ENCODE measurements at places on chromosomes 1 and 21.

GRCh38 chr1:93504247-93505033 lies 56.5 kb downstream of the FNBP1L start:
- DNase-seq: no peak

DNA sequence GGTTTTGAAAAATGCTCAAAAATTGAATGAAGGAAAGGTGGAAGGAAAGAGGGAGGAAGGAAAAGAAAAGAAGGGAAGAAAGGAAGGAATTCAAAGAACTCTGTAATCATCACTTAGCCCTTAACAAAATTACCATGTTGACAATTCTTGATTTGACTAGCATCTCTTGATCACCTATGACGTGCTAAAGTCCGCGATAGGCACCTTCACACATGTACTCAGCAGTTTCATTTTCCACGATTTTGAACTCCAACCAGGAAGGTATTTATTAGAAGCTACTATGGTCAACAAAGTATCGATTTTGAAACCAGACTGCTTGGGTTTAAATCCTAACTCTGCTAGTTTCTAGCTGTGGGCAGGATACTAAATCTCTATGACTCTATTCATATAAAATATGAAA lies 146.9 kb downstream of the DAB1 start:
- no peak for DNase-seq

DNA sequence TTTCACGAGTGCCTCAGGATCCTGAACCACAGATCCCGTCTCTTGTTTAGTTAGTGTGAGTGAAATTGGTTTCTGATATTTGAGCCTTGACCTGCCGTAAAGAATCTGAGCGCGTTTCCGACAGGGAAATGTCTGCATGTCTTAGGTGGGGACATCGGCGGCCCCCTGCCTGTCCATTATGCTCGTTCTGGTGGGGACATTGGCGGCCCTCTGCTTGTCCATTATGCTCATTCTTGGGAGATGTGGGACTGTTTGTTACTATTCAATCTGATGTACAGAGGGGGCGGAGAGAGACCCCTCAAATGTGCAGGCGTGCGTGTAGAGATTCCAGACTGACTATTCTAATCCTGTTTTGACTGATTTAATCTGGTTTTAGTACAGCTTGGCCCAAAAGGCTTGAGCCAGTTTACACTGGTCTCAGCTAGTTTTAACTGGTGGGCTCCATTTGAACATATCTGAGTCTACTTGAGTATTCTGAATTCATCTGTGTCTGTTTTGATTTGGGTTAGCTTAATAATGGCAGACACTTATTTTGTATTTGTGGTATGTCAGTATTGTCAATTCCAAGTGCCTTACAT lies 6.6 kb upstream of the TINAGL1 start:
- no peak for DNase-seq

DNA sequence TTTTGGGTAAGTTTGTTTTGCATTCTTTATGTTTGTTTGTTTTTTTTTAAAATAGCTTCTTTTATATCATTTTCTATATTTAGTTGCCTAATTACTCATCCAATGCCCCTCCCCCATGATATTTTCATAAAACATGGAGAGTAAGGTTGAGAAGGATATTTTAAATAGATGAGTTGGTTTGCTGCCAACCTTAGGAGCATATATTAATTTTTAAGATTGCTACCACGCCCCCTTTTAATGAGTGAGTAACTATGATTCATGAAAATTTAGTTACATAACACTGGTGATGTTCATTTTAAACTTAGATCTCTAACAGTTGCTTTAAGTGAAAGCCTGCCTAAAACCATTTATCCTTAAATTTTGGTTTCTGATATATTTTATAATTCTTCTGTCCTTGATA lies 18.7 kb downstream of the TMEM50A start:
- no peak for DNase-seq

GRCh38 chr1:235724730-235725129 lies 75.1 kb upstream of the GNG4 start:
- DNase-seq: peak; percentile 70

- DNase-seq: no peak
Measured at GRCh38 chr1:6599141-6599975, 3.3 kb downstream of the KLHL21 start.

DNA sequence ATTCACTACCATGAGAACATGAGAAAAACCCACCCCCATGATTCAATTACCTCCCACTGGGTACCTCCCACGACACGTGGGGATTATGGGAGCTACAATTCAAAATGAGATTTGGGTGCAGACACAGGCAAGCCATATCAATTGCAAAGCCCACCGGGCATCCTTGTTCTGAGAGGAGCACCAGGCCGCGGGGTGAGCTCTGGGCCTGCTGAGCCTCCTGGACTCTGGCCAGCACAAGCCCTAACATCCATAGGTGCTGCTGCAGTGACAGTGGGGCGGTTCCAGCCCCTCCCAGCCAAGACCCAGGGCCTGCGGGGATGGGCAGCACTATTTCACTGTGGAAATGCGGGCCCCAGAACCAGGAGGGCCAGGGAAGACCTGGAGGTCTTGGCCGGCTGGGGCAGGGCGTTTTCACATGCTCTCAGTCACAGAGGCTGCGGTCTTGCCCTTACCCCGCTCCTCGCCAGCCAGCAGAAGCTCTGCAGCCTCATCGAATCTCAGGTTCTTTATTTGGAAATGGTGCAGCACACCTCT lies 103.8 kb downstream of the PCBP3 start:
- DNase-seq: no peak

DNA sequence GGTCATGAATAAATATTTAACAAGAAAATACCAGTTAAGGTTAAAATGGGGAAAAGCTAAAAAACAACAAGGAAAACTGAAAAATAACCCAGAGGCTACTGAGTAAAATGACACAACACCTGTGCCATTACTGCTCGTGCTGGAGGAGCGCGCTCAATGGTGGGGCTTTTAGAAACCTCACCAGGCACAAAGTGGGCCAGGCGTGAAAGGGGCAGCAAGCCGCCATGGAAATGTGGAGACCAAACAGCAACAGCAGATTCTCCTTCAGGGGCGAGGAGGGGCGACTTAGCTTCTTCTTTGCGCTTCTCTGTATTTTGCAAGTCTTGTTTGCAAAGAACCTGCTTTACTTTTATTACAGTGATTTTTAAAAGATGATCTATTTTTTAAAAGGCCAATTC lies 18.9 kb upstream of the SPATC1L start:
- no peak for DNase-seq
